ENCODE measurements at places on chromosomes 11 and 22. TPM values are rescaled to one million over a fixed set of nuclear protein-coding genes. Genes with fewer than 3 reads are reported as not detected.

Gene CCDC73
- not detected for total RNA-seq

Gene ZNF70
- 2.8 TPM for total RNA-seq

Gene ANKK1
- total RNA-seq = 0.17 TPM

Gene DUSP8
- total RNA-seq = 1.3 TPM

Gene PDE3B
- total RNA-seq = 113 TPM

Gene UPK3A
- not detected for total RNA-seq

Gene PTGDR2
- total RNA-seq = 0.12 TPM

Measured in T-helper 1 cell treated with Interleukin-12 subunit alpha and Interleukin-12 subunit beta and Interleukin-4 antibody, amounts not matched to agents 30 ng/mL and 1 ng/mL, for 36 hours (primary cell).